ENCODE measurements at places on chromosomes 2 and 18.

GRCh38 chr2:111143107-111143842 lies 22.6 kb downstream of the BCL2L11 start:
- DNase-seq: no peak

DNA sequence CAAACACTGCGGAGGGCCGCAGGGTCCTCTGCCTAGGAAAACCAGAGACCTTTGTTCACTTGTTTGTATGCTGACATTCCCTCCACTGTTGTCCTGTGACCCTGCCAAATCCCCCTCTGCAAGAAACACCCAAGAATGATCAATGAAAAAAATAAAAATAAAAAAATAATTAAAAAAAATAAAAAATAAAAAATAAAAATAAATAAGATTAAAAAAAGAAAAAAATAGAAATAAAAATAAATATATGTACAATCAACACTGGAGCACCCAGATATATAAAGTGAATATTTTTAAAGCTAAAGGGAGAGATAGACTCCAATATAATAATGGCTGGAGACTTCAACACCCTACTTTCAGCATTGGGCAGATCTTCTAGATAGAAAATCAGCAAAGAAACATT lies 23.8 kb upstream of the EML6 start:
- DNase-seq: no peak

- no peak for DNase-seq
Observed at GRCh38 chr2:111100765-111101162, 19.9 kb upstream of the BCL2L11 start.

GRCh38 chr2:5940596-5941535 lies 248.7 kb downstream of the SOX11 start:
- DNase-seq: no peak

GRCh38 chr2:60365556-60365955 lies 187.9 kb downstream of the BCL11A start:
- DNase-seq: no peak

GRCh38 chr2:62054029-62054791 lies 141.7 kb upstream of the B3GNT2 start:
- DNase-seq: no peak

DNA sequence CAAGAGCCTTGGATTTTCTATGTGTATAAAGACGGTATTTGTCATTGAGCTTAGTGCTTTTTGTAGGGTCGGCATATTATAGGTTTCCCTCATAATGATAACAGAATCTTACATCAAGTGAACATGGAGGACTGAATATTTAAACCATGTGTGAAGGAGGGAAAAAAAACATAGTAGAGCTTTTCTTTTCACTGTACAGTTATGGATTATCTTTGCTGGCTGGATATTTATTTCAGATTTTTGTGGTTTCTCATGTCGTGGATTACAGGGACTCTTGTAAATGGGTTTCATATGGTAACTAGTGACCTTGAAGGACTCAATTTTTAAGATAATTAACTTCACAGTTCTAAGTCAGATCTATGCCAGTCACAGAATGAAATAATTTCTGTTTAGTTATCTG lies 330.2 kb upstream of the NRP2 start:
- no peak for DNase-seq

GRCh38 chr2:206693399-206694137 lies 24.6 kb downstream of the DYTN start:
- no peak for DNase-seq

DNA sequence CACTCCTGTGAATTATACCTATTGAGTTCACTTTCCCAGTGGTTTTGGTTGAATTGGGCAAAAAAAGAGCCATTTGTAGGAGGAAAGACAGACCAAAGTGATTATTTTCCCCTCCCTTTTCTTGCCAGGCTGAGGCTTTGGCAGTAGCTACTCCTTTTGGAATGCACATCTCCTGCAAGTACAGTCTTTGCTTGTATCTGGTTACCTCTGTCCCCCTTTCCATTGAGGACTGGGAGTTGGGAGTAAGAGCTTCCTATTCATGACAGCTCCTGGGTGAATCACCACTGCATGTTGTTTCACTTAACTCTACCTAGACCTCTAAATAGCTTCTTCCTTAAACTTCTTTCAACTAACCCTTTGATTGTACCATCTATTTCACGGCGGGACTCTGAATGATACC lies 695.3 kb upstream of the ZNF804A start:
- DNase-seq: no peak

GRCh38 chr2:25402477-25402876 lies 60.8 kb upstream of the DNMT3A start:
- DNase-seq: no peak

DNA sequence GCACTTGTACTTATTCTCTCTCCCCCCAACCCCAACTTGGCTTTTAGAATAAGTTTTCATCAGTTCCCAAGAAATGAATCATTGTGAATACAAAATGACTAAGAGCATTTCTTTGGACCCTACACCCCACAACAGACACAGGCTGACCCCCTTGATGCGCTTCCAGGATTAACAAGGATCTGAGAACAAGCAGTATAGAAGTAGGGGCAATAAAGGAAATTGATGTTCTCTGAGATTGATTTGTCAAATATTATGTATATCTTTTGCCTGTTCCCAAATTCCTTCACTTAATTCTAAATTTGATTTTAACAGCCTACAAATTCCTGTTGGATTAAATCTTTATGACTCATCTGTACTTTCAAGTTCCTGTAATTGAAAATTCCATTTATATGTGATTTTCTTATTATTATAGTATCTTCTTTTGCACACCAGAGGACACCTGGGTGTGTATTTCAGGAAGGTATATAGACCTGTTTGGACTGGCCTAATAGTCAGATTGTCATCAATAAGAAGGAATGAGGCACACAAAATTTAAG lies 10.2 kb upstream of the PTPN4 start:
- DNase-seq: no peak

GRCh38 chr2:46847726-46848412 lies 67.7 kb downstream of the MCFD2 start:
- no peak for DNase-seq

GRCh38 chr2:10765461-10765860 lies 44.0 kb downstream of the ATP6V1C2 start:
- no peak for DNase-seq

DNA sequence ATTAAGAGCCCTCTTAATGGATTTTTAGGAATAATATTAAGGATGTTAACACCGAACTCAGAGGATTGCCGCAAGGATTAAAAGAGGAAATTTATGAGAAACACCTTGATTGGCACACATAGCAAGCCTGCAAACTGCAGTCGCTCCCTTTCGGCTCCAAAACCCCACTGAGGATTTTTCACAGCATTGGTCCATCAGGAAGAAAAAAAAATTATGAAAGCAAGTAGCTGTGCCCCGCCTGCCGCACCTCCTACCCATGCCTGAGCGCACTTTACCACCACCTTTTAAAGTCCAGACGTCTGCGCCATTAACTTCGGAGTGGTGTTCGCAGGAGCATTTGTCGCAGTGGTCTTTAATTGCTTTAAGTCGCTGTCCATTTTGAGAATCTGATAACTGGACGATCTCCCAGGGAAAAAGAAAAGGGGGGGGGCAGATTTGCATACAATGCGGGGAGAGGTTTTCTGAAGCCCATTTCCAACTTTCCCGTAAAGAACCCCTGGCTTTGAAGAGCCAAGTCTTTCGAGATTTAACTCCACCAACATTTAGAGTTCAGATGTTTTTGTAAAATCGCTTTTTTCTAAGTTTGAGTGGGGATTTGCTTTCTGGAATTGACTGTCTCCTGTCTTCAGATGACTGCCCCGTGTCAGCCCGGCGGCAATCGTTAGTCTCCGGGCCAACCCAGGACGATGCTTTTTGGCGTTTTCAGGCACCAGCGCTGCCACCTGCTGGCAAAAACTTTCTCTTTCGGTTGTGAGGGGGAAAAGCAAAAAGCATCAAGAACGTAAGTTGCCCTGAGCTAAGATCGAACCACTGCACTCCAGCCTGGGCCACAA lies 913 bp upstream of the TRABD2A start:
- DNase-seq: peak; percentile 79

GRCh38 chr2:70964133-70964532 lies 14.3 kb upstream of the ANKRD53 start:
- no peak for DNase-seq

- DNase-seq: no peak
Observed at GRCh38 chr18:44636241-44636640, 44.4 kb upstream of the SETBP1 start.

DNA sequence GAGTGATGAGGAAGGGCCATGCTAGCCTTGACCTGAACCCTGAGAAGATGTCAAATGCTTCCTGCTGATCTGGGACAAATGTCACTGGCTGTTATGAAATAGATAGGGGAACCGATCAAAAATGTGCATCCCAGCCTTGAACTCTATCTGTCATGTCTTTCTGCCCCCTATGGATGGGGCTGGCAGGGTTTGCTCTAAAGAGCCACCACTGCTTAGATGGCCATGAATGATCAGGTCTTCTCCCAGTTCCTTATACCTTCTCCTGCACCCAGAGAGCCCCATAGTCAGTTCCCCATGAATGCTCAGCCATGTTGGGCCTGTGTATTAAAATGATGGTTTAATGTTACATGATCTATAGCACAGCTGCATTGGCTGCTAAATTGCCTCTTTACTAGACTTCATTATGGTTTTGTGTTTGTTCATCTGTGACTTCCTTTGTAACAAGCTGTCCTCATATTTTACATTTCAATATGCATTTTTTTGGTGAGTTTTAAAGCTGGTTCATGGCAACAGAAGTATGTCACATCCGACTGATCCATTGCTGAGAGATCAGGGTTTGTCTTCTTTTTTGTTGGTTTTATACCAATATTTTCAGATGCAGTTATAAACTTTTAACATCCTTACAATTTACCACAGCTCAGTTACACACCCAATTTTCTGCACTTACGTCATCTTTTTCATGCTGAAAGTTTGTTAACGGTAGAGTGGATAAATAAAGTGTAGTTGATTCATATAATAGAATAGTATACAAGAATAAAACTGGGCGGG lies 56.3 kb upstream of the SMAD2 start:
- DNase-seq: no peak

GRCh38 chr2:98876741-98877140 lies 59.3 kb downstream of the CRACDL start:
- DNase-seq: no peak

DNA sequence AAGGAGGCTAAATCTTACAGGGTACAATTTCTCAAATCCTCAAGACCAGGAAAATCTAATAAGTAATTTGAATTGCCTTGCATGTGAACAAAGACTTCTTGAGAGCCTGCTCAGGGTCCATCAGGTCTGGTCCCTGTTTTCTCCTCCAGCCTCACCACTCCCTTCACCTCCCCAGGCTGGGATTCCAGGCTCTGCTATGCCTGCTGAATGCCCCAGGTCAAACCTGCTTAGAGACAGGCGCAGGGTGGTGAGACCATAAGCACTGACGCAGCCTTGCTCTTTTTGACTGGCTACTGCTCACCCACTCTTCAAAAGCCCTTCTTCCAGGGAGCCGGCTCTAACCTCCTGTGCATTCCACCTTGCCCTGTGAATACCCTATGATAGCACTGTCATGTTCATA lies 356.4 kb upstream of the ACVR2A start:
- DNase-seq: no peak

DNA sequence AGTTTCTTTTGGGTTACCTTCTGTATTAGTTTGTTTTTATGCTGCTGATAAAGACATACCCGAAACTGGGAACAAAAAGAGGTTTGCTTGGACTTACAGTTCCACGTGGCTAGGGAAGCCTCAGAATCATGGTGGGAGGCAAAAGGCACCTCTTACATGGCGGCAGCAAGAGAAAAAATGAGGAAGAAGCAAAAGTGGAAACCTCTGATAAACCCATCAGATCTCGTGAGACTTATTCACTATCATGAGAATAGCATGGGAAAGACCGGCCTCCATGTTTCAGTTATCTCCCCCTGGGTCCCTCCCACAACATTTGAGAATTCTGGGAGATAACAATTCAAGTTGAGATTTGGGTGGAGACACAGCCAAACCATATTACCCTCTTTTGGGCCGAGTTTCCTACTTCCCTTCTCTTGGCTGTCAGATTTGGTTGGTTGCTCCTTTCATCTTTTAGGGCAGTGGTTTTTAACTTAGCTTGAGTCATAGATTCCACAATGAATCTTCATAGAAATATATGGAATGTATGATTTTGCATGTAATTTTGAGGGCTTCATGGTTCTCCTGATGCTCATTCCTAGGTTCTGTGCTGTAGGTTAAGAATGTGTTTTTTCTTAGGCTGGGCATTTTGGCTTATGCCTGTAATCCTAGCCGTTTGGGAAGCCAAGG lies 44.2 kb downstream of the CEP192 start:
- DNase-seq: no peak

DNA sequence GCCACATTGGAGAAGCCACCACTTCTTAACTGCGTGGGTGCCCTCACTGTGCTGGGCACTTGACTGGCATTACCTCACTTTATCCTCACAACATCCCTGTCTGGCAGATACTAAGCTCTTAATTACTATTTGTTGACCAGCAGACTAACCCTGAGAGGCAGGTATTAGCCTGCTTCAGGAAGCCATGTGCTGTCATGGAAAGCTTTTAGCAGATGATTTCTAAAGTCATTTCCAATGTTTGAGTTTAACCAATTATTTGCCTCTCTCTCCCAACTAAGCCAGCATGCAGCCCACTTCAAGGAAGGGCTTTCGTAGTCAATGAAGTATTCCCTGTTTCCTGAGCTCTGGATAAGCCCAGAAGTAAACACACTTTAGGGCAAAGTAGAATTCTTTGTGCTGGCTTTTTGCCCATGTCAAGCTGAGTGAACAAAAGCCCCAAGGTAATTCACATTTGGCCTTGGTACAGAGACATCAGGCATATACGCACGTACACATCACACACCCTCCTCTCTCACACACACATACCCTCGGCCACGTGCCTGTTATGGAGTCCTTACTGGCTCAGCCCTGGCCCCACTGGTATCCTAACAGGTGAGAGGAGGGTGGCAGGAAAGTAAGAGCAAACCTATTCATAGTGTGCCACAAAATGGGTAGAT lies 108.6 kb downstream of the C1D start:
- DNase-seq: no peak

DNA sequence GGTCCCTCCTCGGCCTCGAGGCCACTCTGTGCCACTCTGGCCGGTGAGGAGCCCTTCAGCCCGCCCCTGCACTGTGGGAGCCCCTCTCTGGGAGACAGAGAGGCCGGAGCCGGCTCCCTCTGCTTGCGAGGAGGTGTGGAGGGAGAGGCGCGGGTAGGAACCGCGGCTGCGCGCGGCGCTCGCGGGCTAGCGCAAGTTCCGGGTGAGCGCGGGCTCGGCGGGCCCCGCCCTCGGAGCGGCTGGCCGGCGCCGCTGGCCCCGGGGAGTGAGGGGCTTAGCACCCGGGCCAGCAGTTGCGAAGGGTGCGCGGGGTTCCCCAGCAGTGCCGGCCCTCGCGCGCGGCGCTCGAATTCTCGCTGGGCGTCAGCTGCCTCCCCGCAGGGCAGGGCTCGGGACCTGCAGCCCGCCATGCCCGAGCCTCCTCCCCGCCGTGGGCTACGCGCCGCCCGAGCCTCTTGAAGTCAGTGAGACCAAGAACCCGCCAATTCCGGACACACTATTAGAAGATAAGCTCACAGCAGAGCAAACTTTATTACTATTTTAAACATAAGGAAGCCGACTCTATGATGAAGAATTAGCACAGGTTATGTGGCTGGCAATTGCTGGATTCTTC lies 825.8 kb upstream of the FANCL start:
- no peak for DNase-seq
